ENCODE measurements at places on chromosomes 7 and 10.

- peak; percentile 28 for DNase-seq
These were observed at the start of gene ECHDC3 for GRCh38 chr10:11742009-11742778. Gene ECHDC3 (plus strand): TSS chr10:11742382. CDS start chr10:11742577, 195 bp downstream.

DNA sequence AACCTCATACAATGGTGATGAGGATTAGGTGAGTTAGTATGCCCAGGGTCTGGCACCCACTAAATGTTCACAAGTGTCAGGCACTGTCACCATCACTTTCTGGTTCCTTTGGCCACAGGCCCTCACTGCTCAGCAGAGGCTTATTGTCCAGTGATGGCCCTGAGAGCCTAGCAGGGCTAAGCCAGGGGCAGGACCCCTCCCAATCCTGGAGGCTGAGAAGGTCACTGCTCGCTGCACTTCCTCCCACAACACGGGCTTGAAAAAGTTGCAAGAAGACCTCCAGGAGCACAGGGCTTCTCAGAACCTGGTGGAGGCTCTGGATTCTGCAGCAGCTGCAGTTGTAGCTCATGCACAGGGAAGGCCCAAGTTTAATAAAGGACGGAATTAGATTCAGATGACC lies 48.1 kb downstream of the DRGX start:
- no peak for DNase-seq

GRCh38 chr10:17216217-17216900 lies 11.7 kb upstream of the VIM start:
- no peak for DNase-seq

DNA sequence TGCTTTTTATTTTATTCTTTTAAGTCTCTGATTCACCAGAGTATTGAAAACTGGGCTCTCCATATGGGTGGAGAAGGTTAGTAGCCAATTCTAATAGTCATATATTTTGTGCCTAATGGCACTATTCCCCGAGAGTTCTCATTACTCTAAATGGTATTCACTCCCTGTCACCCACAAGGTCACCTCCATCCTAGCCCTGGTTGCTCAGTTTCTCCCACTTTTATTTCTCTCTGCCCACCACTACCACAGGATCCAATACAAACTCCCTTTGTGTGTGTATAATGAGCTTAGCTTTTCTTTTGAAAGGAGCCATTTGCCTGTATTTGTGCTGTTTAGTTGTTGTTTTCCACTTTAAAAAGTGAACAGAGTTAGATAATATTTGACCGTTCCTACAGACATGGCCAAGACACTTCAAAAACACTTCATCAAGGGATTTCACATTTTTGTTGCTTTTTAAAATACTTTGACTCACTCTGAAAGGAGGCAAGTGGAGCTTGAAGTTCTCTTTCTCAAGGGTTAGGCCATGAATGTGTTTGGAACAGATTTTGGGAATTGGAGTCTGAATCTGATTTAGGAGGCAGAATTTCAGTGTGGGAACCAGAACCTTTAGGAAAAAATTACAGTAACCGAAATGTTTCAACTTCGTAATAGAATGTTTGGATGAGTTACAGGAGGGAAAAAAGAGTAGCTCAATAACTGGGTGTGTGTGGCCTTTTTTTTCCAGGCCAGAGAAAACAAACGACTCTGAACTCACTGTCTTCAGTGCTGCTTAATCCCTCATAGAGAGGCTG lies 321.3 kb downstream of the BICC1 start:
- DNase-seq: no peak

DNA sequence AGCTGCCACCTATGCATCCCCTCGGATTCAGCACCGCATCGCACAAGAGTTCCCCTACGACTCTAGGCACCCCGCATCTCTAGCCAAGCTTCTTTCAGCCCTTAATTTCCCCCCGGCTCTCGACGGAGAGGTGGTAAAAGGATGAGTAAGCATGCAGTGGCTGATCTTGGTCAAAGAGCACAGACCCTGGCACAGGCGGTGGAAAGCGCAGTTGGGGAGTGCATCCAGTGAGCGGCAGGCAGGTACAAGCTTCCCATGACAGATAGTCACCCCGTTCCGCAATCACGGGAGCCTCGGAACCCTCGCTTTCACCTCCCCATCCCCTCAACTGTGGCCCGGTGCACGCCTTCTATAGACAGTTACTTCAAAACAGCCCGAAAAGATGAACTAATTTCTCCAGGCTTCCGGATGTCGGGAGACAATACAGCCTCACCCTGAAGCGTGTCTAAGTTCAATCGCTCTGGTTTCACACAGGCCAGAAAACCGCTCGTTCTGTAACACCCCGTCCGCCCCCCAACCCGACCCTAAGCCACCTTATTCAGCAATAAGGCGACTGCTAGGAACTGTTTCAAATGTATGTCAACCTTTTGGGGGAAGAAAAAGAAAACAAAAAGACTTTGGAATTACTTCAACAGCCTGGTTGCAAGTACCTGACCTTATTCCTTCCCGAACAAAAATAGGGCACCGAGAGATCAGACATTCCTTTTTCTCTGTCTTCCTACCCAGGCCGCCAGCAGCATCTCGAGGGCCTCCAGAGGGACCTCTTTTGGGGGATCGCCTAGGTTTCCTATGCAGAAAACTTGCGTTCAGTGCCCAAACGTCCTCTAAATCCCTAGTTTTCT lies 1.4 kb downstream of the RHEB start:
- peak; percentile 32 for DNase-seq

DNA sequence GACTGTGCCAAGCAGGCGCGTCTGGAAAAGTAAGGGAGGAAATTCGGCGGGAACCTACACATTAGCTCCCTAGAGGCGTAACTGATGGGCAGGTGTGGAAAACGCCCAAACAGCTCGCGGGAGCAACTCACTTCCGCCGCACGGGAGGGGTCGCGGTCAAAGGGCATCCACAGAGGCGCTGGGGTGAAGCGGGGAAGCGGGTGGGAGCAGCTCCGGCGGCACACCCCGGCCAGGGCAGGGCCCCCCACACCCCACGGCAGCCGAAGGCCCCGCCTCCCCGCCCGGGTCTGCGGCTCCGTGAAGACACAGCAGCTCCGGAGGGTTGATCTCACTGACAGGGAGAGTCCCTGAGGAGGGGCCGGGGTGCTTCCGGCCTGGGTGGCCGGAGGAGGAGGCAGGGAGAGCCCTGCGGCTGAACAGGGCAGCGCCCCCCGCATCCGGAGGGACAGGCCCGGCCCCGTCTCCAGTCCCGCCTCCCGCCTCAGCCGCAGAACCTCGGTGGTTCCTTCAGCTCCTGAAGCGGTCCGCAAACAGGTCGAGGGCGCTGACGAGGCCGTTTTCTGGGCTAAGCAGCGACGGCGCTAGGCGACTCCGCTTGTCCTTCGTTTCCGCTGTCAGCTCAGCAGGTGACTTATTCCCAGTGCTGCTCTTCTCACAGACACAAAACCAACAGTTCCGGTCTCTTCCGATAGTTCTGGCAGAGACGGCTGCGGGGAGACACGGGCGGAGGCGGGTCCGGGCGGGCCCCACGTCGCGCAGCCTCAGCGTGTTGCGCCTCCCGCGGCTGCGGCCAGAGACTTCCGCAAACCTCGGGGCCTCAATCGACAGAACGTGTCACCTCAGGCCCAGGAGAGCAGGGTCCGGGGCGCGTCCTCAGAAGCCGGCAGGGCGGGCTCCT lies 276.1 kb downstream of the DNAJB6 start:
- DNase-seq: peak; percentile 49

GRCh38 chr10:8069108-8069507 lies 14.6 kb downstream of the GATA3 start:
- DNase-seq: no peak

- no peak for DNase-seq
These were observed 1.4 kb downstream of the CLEC5A start for GRCh38 chr7:141945356-141945755.

DNA sequence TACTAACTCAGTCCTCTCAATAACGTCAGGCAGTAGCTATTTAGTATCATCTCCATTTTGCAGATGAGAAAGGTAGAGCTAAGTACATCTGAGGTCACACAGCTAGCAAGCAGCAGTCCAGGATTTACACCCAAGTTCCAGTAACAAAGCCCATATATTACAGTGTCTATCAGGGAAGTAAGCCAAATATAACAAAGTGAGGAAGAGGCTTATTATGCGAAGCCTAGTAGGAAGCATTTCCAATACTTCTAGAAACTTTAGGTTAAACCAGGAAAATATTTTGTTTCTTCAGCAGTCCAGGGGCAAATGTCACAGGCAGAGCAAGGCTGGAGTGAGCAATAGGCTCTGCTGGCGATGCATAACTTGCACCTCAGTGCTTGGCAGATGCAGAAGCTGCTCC lies 53.9 kb downstream of the NOC3L start:
- DNase-seq: no peak

GRCh38 chr7:88205179-88205578 lies 14.7 kb downstream of the SRI start:
- DNase-seq: no peak
